ENCODE measurements at places on chromosomes 1 and 21.
A peak's percentile ranks its signal among the peaks of the same experiment; 100 is the strongest.

GRCh38 chr1:240980342-240980741 lies 368.4 kb upstream of the GREM2 start:
- DNase-seq = no peak

DNA sequence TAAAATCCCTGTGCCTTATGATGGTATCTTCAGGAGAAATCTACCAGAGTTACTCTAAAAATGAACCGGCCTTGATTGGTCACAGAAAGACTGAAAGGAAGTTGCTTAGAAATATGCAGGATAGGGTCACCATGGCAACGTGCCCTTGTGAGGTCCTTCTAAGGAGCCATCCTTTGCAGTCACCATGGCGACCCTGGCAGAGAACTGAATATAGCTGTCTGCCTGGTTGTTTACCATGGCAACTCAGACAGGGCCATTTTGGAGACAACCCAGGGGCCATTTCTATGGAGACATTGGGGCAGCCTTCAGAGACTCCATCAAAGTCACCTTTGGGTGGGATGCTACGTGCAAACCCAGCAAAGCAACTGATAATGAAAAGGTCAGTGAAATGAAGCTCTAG lies 43.0 kb downstream of the SNX7 start:
- no peak for DNase-seq

DNA sequence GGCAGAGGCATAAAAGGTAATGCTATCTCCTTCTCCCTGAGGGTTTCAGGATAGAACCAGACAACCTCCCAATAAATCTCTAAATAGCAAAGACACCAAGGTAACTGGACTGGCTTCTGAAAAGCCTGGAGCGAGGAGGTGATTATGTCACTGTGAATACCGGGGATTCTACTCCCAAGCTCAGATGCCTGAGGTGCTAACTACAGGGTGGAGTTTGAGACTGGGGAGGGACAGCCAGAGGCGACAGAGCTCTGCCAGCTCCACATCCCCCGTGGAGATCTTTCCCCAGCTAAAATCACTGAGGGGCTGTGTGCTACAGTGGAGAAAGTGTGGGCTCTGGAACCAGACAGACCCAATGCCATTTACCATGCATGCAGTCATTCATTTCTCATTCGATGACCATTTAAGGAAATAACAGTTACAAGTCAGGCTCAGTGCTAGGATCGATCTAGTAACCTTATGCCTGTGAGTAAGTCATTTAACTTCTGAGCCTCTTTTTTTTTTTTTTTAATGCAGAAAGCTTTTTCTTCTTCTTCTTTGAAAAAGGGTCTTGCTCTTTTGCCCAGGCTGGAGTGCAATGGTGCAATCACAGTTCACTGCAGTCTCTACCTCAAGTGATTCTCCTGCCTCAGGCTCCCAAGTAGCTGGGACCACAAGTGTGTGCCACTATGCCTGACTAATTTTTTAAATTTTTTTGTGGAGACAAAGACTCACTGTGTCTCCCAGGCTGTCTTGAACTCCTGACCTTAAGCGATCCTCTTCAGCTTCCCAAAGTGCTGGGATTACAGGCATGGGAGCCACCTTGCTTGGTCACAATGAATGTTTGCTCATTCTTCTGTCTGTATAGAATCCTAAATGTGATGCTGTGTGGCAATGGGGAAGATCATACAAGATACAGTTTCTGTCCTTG lies 8.1 kb upstream of the SLC45A3 start:
- no peak for DNase-seq

- DNase-seq = no peak
Measured at GRCh38 chr1:161440312-161440894, 64.9 kb upstream of the FCGR2A start.

- no peak for DNase-seq
Measured at GRCh38 chr1:115461526-115461925, 123.5 kb upstream of the NGF start.

DNA sequence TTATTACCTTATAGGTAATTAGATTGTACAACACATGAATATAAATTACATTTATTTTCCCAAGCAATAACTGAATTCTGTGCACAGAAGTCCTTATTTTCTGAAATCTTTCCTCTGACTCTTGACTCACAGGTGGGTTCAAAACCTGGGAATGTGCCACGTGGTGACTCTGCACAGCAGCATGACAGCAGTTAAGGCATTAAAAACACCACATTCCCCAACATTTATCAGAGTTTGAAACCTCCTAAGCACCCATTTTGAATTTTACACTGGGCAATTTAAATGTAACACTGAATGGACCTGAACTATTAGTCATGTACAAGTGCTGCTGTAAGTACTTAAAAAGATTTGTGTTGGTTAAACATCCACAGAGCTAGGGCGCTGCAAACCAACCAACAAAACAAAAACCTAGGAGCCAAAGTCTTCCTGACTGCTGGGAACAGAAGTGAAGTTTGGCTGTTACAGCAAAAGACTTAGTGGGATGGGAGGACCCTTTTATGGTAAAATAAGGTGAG lies 480.6 kb upstream of the CXADR start:
- no peak for DNase-seq

DNA sequence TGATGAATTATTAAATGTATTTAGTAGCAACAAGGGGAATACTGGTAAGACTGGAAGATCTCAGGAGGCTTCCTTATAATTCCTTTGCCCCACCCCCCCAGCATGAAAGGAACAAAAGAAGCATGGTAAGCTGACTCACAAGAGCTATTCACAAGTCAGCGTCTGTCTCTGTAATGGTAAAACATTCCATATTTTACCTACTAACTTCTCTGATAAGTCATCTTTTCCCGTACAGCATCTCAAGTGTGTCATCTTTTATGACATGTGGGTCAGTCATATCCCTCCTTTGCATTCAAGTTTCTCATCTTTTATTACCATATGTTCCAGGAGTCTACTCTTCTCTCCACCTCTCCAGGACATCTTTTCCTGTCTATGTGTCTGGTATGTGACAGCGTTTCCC lies 241.3 kb downstream of the PLA2G4A start:
- no peak for DNase-seq

GRCh38 chr1:70863239-70863638 lies 184.4 kb downstream of the PTGER3 start:
- no peak for DNase-seq

DNA sequence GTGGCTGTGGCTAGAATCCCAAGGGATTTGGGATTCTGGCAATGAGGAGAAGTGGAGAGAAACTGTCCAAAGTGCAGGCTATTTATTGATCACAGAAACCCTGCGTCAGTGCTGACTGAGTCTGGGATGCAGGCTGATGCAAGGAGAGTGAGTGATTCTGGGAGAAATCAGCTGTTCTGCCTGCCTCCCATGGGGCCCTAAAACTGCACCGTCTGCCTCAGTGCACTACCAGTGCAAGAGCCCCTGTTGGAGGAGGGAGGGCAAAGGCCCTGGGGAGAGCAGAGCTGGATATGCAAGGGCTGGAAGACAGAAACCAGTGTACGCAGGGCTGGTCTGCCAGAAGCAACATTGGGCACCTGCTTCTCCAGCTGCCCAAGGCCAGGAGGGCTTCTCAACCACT lies 42.6 kb downstream of the C1orf198 start:
- no peak for DNase-seq

- no peak for DNase-seq
Measured at GRCh38 chr21:35206141-35207125, 157.3 kb upstream of the RUNX1 start.

DNA sequence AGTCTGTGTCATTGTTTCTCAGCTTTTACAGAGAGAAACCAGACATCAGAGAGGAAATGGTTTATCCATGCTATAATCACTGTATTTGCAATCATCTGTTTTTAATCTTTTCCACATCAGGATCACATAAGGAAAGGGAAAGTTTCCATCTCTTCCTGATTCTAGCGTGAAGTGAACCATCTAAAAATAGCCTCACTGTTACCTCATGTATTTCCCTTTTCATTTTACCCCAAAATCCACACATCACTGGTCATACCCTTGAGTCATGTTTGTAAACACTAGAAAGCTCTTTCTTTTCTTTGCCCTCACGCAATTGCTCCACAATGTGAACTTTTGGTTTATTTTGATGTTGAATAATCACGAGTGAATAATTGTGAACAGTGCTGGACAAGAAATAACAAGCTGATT lies 146.0 kb downstream of the PLA2G4A start:
- DNase-seq = peak; percentile 38

DNA sequence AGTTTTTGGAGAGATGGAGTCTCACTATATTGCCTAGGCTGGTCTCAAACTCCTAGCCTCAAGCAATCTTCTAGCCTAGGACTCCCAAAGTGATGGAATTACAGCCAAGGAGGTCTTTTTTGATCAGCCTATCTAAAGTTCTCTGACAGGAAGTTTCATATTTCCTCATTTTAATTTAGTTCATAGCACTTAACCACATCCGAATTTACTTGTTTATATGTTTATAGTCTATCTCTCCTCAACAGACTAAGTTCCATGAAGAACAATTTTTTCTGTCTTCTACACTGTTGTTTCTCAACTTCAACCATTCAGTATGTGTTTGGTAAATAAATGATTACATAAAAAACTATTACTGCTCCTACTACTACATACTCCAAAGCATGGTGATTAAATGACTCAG lies 47.9 kb downstream of the GON4L start:
- DNase-seq = peak; percentile 32

DNA sequence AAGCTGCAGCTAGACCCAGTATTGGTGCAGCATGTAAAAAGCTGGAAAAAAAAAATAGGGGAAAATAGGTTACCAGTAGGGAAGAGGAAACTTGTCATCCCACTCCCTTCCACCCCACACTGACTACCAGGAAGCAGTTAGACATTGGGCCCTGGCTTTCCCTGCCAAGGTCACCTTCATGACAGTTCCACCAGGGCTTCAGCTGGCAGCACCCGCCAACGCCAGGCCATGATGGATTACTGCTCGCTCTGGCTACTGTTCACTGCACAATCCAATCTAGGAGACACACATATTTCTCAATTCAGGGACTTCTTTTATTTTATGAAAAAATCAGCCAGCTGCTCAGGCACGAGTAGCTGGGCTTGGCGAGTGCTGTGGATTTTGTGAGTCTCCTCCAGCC lies 127.7 kb downstream of the DMRTA2 start:
- no peak for DNase-seq

DNA sequence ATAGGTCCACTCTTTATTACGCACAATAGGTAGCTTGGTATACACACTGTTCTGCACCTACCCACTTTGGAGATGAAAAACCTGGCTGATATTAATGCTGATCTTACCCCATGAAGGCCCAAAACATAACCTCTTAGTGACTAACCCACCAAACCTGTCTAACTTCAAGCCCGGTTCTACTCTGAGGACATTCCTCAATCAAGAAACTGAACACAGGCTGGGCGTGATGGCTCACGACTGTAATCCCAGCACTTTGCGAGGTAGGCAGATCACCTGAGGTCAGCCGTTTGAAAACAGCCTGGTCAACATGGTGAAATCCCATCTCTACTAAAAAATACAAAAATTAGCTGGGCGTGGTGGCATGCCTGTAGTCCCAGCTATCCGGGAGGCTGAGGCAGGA lies 50.5 kb downstream of the EYA3 start:
- no peak for DNase-seq

GRCh38 chr1:62727656-62728407 lies 39.6 kb upstream of the DOCK7 start:
- DNase-seq = no peak

DNA sequence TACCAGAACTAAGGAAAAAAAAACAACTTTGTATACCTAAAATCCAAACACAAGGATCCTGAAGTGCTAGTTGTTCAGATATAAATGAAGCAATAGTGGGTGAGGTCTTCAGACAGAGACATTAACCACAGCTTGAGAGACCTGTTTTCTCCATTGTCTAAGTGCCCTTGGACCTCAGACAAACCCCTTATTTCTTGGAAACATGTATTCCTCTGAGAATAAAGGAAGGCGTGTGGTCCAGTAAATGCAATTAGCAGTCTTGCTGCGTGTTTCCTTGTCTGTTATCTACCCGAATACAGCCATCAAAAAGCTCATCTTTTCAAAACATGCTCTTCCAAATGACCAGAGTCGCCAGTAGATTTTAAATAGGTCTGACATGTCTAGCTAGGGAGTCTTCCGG lies 291.1 kb upstream of the NFIA start:
- peak; percentile 82 for DNase-seq

GRCh38 chr1:188295157-188295556 lies 1466.4 kb downstream of the PLA2G4A start:
- no peak for DNase-seq

GRCh38 chr1:179788259-179788658 lies 45.2 kb downstream of the FAM163A start:
- no peak for DNase-seq

- peak; percentile 65 for DNase-seq
Measured at GRCh38 chr1:24724345-24725208, 20.7 kb upstream of the CLIC4 start.

DNA sequence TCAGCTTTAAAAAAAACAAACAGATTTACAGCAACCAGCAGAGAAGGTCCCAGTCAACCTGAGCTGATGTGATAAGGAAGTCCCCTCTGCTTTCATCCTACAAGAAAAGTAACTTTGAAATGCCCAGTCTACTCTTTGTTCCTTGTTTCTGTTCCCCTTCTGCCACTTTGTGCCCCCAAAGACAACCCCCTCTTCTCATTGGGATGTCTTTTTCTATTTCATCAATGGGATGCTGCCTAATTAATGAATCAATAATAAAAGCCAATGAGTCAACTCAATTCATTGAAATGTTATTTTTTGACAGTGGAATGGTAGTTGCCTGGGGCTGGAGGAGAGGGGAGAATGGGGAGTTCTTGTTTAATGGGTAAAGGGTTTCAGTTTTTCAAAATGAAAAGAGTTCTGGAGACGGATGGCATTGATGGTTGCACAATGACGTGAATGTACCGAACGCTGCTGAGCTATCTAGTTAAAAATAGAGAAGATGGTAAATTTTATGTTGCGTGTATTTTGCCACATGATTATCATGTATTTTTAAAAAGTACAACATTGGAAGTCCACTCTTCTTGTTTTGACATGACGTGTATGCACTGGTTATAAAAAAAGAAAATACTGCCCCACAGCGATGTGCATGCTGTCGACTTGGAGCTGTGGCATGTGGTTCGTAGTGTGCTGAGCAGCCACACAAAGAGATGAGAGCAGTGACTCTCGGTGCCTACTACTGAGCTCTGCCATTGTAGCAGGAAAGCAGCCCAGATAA lies 22.4 kb upstream of the PADI2 start:
- DNase-seq = no peak

DNA sequence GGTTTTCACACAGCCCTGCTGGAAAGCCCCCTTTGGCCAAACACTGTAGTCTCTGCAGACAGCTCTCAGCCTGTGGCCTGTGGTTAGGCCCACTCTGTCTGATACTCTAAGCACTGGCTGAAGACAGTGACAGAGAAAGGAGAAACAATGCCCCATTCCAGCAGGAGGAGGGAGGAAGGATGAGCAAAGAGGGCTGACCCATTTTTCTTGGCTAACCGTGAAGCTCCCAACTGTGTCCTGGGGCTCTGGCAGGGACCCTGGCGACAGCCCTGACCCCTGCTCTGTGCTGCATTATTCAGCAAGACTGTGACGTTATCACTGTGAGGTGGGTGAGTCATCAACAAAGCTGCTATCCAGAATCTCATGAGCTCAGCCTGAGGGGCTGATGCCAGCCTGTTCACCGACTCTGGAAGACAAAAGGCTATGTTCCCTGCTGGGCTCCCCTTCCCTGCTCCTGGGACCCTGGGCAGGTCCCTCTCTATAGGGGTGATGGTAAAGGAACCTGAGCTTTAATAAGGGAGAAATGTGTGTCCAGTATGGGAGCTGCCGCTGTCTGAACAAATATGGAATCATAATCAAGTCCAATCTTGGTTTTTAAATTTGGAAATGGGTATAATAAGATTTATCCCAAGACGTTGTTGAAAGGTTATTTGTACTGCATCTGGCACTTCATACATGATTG lies 107.0 kb downstream of the RHOU start:
- peak; percentile 62 for DNase-seq
